HCT116 (cell line): ENCODE measurements at places on chromosomes 4 and X.

DNA sequence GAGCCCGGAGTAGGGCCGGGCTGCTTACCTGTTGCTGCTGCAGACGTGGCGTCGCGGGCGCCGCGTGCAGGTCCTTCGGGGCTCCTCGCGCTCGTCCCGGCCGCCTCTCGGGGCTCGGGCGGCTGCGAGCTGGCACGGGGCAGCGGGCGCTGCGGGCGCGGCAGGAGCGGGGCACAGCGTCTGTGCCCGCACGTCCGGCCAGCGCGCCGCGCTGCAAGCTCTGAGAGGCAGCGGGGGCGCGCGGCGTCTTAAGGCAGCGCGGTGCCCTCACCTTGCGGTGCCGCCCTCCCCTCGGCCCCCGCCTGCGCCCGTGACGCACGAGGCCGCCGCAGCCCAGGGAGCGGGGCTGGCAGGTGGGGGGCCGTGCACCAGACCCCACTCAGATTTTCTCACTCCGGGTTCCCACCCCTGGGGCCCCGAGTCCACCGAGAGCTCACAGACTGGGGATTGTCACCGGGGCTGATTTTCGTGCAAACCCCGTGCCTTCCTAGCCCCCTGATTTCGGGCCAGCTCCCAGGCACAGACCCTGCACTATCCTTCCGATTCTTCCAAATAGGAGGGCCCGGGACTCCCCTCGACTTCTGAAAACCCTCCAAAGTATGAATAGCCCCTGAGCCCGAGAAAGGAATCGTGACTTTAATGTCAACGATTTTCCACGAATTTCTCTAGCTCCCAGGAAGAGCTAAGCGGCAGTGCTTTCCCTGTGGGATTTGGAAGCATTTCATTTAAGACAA, at the start of gene GPR101:
GPR101 (minus strand) TSS at position 222 of the 734 bp plus-strand sequence. CDS start 2,321 bp downstream, outside the sequence.
- no peak for DNase-seq

- DNase-seq: no peak
Observed at GRCh38 chrX:21657318-21658151, 595 bp downstream of the KLHL34 start.

DNA sequence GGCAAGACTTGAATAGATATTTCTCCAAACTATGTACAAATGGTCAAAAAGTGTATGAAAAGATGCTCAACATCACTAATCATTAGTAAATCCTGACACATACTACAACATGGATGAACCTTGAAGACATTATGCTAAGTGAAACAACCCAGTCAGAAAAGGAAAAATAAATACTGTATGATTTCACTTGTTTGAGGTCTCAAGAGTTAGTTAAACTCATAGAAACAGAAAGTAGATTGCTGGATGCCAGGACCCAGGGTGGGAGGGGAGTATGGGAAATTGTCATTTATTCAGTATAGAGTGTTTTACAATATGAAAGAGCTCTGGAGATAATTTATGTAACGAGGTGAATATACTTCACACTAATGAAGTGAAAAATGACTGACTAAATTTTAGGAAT, 32.4 kb downstream of the PRMT9 start:
- DNase-seq: no peak

DNA sequence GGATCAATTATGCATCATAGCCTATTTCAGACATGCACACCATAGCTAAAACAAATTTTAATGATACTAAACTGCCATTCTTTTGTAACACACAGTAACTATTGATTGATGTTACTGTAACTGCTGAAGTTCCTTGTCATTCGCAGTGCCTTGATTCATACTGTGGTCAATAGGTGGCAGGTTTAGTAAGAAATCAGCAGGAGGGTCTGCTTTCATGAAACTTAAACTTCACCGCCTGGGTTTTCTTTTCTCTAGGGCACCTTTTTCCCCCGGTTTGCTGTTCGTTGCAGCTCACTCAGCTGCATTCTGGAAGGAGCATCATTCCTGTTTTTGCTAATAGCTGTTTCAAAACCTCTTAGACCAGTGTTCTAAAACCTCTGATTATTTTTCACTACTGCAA, 88.1 kb downstream of the RPA4 start:
- DNase-seq: no peak

- DNase-seq: no peak
Observed at GRCh38 chr4:1856943-1857699, 1.2 kb upstream of the LETM1 start.

DNA sequence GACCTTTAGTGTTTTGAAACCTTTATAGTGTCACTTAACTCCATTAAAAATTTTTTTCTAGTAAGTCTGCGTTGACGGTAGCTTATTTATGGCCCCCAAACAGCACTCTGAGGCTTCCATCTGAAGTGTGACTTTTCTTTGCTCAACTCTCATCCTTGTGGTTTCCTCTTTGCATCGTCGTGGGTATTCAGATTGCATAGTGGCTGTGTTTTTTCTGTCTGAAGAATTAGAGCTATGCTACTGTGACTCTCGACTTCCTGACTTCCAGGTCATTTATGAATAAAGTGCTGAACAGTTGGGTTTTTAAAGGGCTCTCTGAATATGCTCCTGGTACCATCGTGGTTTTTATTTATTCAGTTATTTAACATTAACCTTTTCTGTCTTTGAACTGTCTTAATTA, 44.9 kb downstream of the JADE1 start:
- DNase-seq: no peak
